NCI-H226 (cell line): ENCODE measurements at places on chromosomes 4 and X.

- no peak for DNase-seq
Measured at GRCh38 chrX:2627272-2627867, 63.7 kb upstream of the CD99 start.

- no peak for DNase-seq
Measured at GRCh38 chr4:171342646-171343045, 470.6 kb upstream of the GALNTL6 start.

GRCh38 chr4:70334681-70335080 lies at the start of gene CABS1:
Gene CABS1, plus strand, starts transcription at chr4:70334981. Its CDS starts 59 bp downstream, at chr4:70335040.
- DNase-seq = no peak

DNA sequence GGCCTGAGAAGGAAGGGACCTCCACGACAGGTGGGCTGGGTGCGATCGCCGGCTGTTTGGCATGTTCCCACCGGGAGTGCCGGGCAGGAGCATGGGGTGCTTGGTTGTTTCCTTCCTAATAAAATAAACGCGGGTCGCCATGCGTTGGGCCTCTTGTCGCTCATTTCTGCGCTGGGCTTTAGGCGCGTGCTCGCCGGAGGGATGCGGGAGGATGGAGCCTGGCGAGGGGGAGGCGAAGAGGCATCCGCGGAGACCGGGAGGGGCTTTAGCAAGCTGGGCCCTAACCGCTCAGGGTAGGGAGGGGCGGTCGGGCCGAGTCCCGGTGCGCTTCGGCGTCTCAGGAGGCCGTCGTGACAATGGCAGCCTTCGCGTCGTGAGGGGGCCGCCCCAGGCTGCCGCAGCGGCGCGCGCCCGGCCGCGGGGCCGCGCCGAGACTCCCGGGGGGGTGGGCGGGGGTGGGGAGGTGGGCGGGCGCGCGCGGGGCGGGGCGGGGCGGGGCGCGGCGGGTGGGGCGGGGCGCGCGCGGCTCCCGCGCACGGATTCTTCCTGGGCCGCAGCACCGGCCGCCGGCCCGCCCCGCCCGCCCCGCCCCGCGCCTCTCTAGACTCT lies 476 bp upstream of the GDI1 start:
- no peak for DNase-seq

GRCh38 chr4:127224556-127224955 lies 408.2 kb upstream of the INTU start:
- DNase-seq = no peak

GRCh38 chr4:105620640-105621323 lies 68.4 kb downstream of the ARHGEF38 start:
- peak; percentile 87 for DNase-seq

- peak; percentile 84 for DNase-seq
Measured at GRCh38 chr4:7434766-7435150, at the start of gene PSAPL1. Gene PSAPL1, minus strand, starts transcription at chr4:7434930. Its CDS starts 51 bp downstream, at chr4:7434879.
